ENCODE measurements at places on chromosomes 5 and 9.
A peak's percentile ranks its signal among the peaks of the same experiment; 100 is the strongest.

GRCh38 chr5:119578937-119579336 is 50.4 kb upstream of the FAM170A start:
- H3K27ac ChIP-seq: no peak overlapping the region
- H3K27me3 ChIP-seq: no peaks in the 10 kb centered on the region
- DNase-seq: no peak
- no peak overlapping the region for H3K4me3 ChIP-seq
- H3K4me1 ChIP-seq: peaks cover 5% of the 10 kb centered on the region

- peaks cover 13% of the 10 kb centered on the region for H3K4me1 ChIP-seq
- H3K36me3 ChIP-seq: peaks cover 31% of the 10 kb centered on the region
Observed at GRCh38 chr5:32258424-32258823, 54.3 kb downstream of the MTMR12 start.

DNA sequence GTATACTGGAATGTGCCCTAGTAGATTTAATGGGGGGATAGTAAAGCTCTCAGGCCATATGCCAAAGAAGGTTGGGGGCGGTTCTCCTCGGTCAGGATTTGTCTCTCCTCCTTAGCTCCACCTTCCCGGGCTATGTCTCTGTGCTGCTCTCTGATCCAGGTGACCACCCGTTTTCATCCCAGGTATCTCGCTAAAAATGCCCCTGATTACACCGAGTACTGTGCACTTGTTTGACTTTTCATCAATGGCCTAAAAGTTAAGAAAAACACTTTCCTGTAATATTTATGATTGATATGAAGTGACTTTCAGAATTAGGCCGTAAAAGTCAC is 724 bp downstream of the NDUFS6 start:
- DNase-seq: peak; percentile 57
- H3K4me3 ChIP-seq: peak overlapping the region; percentile 95
- H3K27me3 ChIP-seq: no peaks in the 10 kb centered on the region
- H3K4me1 ChIP-seq: peaks cover 21% of the 10 kb centered on the region

- no peaks in the 10 kb centered on the region for H3K36me3 ChIP-seq
- H3K4me1 ChIP-seq: peaks cover 8% of the 10 kb centered on the region
- no peak for DNase-seq
- no peak overlapping the region for H3K27ac ChIP-seq
- no peak overlapping the region for H3K4me3 ChIP-seq
Observed at GRCh38 chr5:149583394-149583793, 2.1 kb downstream of the ARHGEF37 start.

GRCh38 chr5:37886242-37886905 is 46.5 kb upstream of the GDNF start:
- H3K36me3 ChIP-seq: no peaks in the 10 kb centered on the region
- no peak for DNase-seq
- no peak overlapping the region for H3K27ac ChIP-seq
- H3K4me1 ChIP-seq: peaks cover 16% of the 10 kb centered on the region
- no peak overlapping the region for H3K4me3 ChIP-seq

DNA sequence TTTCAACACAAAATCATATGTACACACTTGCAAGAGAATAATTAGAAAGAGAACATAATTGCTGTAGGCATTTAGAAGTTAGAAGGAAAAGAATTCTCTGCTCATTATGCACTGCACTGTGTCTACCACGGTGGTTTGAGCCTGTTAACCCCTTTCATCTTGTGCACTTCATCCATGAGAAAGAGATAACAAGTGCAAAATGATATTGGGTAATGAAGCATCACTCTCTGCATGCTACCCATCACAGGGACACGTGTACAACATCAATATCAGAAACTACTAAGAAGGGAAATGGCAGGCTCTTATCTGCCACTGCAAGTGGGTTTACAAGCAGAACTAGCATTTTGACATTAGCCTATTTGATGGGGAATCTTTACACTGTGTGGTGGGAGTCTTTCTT is 202.6 kb downstream of the CDH12 start:
- H3K36me3 ChIP-seq: no peaks in the 10 kb centered on the region
- no peak for DNase-seq
- H3K4me1 ChIP-seq: no peaks in the 10 kb centered on the region
- H3K4me3 ChIP-seq: no peak overlapping the region
- H3K27me3 ChIP-seq: no peaks in the 10 kb centered on the region

Measured in osteoblast (primary cell).